ENCODE measurements at places on chromosomes 6 and 20.
A peak's percentile ranks its signal among the peaks of the same experiment; 100 is the strongest.

- no peak for DNase-seq
Observed at GRCh38 chr6:12826584-12826983, 110.0 kb downstream of the PHACTR1 start.

GRCh38 chr6:170023620-170024521, 267.0 kb downstream of the DLL1 start:
- no peak for DNase-seq

- no peak for DNase-seq
Observed at GRCh38 chr20:61352346-61353260, 100.5 kb downstream of the CDH4 start.

DNA sequence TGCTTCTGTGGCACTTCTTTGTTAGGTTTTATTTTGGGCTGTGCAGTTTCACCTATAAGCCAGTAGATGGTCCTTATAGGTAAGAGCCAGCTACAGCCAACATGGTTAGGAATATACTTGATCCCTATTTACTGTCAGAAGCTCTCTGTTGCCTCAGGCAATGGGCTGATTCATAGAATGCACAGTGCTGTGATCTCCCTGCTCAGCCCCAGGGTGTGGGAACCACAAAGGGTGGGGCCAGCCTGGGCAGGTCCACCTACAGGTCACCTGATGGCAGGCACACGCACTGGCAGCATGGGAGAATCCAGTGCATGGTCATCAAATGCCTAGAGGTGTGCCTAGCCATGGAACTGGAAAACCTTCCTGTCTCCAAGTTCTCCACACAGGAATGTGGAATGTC, 191.9 kb downstream of the MOXD1 start:
- no peak for DNase-seq

- no peak for DNase-seq
Observed at GRCh38 chr6:158242071-158242606, 70.1 kb upstream of the TULP4 start.

DNA sequence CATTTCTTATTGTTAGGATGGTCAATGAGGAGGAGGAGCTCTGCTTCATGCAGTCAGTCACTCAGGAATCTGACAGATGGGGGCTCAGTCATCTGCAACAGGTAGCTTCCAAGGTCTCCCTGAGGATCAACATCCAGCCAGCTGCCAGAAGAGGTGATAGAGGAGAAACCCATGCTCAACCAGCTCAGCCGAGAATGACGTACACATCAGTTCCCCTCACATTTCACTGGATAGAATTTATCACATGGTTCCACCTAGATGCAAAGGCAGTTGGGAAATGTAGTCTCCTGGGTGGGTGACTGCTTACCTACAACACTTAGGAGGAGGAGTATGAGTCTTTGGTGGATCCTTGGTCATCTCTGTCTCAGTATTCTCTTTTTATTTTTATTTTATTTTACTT, 144.5 kb downstream of the CEBPB start:
- DNase-seq: no peak

- DNase-seq: no peak
Observed at GRCh38 chr6:36241728-36242127, 28.1 kb upstream of the PNPLA1 start.

DNA sequence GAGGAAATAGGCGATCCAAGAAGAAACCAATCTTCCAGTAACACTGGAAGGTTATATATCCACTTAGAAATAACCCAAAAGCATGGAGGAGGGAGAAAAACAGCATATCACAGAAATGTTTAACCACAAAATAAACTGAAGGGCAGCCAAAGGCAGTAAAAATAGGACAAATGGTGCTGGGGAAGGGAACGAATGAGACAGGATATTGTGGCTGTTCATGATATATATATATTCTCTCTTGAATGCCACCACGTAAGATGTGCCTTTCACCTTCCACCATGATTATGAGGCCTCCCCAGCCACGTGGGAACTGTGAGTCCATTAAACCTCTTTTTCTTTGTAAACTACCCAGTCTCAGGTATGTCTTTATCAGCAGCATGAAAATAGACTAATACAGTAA, 162.4 kb downstream of the TBC1D32 start:
- DNase-seq: no peak

- DNase-seq: no peak
Observed at GRCh38 chr6:156729248-156729647, 47.9 kb upstream of the ARID1B start.

GRCh38 chr20:62609279-62609720, 33.0 kb upstream of the SLCO4A1 start:
- no peak for DNase-seq

DNA sequence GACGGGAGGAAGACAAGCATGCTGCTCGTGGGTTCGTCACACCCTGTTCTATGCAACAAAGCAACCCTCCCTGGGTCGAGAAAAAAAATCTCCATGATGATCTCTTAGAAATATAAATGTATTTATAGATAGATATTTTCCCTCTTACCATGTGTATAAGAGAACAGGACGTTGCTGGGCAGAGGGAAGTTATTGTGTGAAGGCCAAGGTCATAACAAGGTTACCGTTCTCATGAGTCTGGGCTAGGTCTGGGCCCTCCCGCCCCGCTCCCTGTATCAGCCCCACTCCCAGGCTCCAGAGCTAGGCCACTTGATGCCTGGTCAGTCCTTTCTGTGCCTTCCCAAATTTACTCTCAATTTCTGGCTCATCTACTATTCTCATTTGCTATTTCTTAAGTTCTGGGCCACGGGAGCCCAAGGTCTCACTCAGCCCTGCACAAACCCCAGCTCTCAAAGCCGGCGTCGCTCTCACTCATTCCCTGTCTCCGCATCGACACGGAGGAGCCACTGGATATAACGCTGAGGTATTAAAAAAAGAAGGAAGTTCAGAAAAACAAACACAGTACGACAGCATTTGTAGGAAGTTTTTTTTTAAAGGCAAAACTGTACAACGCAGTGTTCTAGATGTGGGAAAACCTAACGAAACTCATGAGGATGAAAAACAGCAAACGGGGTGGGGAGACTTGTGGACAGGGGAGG, 96.8 kb downstream of the PSMG4 start:
- no peak for DNase-seq

DNA sequence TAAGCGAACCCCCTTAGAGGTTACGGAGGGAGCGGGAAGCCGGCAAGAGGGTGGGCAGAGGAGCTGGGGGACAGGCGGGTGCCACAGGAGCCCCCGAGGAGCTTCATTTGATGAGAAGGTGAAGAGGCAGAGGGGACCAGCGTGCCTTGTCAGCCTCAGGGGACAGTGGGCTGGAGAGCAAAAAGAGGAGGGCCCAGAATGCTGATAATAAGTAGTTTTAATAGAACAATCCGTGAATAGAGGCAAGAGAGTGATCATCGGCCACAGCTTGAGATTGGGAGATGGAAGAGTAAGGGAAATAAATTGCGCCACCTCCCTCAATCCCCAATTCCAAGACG, 1.3 kb downstream of the COL19A1 start:
- DNase-seq: no peak

- DNase-seq: no peak
Observed at GRCh38 chr6:17663226-17663625, 43.5 kb downstream of the NUP153 start.

- DNase-seq: no peak
Observed at GRCh38 chr20:51937779-51938178, 135.5 kb upstream of the SALL4 start.

DNA sequence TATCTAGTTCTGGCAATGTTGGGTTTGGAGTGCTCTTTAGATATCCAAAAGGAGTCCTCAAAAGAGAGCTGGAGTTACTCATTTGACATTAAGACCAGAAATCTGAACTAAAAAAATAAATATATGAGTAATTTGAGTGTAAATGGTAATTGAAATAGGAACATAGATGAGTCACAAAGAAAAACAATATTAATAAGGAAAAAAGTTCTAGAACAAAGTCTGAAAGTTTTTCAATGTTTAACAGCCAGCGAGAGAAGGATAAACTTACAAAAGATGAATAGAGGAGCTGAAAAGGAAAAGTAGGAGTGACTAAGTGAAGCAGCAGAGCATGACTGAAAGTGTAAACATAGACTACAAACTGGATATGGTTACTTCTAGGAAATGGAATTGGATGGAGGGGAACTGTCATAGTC, 46.8 kb downstream of the EPM2A start:
- DNase-seq: no peak

GRCh38 chr6:168138436-168138835, 59.4 kb upstream of the FRMD1 start:
- DNase-seq: no peak

GRCh38 chr20:49356676-49357075, 78.8 kb upstream of the ZNFX1 start:
- DNase-seq: no peak

DNA sequence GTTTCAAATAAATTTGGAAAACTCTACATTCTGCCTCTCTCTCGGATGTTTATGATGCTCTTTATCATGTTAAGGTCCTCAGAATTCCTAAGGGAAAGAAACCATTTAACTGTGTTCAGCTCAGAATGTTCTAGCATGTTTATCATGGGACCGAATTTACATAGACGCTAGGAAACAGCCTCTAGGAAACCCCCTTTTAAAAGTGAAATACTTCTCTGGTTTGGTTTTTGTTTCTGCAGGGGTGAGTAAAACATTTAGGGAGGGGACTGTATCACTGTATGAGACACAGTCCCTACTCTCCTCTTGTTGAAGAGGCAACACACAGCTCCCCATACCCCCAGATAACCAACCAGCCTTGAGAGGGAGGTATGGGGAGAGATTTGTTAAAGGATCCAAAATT, 267.6 kb upstream of the SUPT3H start:
- no peak for DNase-seq

GRCh38 chr6:100188754-100189153, 194.7 kb upstream of the MCHR2 start:
- DNase-seq: no peak

- DNase-seq: no peak
Observed at GRCh38 chr6:135522965-135523692, 25.6 kb upstream of the AHI1 start.

GRCh38 chr20:62062661-62063314, 2.9 kb downstream of the TAF4 start:
- DNase-seq: no peak

- DNase-seq: no peak
Observed at GRCh38 chr20:51910321-51911050, 108.2 kb upstream of the SALL4 start.

GRCh38 chr6:31896856-31897611, 464 bp downstream of the EHMT2 start:
- DNase-seq: no peak

- no peak for DNase-seq
Observed at GRCh38 chr6:151434369-151434768, 17.6 kb downstream of the RMND1 start.

DNA sequence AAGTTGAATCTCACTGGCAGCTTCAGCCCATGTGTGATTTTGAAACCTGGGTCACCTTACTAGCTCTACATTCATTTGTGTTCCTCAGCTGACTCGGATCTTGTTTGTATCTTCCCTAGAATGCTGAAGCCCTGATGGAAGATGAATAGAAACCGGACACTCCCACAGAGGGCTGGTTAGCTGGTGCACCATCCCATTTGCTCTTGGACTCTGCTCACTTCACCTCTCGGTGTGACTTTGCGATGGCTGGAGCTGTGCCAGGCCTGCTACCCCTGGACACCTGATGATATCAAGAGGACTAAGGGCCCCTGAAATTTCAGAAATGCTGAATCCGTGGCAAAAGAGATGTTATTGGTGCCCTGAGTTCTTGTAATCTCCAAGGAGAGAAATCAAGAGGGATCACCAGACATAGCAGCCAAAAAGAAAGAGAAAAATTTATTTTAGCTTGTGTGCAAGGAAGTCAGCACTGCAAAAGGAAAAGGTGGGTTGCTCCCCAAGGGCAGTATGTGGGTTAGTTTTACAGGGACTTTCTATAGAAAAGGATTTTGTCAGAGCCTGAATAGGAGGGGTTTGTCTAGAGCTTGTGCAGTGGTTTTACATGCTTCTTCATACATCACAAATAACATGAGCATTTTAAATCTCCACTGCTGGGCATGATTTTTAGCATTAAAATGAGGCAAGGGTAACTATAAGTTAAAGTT, 426.3 kb upstream of the NOX3 start:
- no peak for DNase-seq

DNA sequence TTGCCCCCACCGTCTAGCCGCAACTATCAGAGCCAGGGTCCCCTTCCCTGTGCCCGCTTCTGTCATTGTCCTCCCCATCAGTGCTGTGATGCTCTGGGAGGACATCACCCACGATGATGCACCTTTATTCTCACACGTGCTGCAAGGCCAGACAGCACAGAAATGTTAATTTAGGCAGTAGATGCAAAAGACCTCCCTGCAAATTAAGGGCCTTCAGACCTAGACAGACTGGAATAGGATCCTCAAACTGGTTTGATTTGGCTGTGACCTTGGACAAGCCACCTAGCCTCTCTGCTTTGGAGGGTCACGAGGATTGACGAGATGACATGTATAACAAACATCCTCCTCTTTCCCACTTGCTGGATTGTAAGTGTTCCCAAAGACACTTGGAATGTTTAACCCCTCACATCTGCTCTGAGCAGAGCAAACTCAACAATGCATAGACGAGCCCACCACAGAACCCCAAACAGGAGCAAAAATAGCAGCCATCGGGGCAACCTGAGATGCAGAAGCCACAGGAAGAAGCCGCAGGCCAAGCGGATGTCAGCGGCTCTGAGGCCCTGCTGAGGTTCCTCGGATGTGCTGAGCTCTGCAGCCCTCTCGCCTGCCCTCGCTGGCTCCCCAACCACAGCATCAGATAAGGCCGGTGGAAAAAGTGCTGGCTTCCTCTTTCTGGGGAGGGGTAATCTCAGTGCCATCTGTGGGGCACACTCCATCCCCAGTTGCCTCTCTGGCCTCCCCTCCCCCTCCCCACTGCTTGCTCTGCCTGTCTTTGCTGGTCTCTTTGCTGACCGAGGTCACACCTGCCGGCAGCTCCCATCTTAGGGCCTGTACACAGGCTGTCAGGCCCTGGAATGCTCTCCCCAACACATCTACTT, 35.3 kb downstream of the TOX2 start:
- peak; percentile 36 for DNase-seq

DNA sequence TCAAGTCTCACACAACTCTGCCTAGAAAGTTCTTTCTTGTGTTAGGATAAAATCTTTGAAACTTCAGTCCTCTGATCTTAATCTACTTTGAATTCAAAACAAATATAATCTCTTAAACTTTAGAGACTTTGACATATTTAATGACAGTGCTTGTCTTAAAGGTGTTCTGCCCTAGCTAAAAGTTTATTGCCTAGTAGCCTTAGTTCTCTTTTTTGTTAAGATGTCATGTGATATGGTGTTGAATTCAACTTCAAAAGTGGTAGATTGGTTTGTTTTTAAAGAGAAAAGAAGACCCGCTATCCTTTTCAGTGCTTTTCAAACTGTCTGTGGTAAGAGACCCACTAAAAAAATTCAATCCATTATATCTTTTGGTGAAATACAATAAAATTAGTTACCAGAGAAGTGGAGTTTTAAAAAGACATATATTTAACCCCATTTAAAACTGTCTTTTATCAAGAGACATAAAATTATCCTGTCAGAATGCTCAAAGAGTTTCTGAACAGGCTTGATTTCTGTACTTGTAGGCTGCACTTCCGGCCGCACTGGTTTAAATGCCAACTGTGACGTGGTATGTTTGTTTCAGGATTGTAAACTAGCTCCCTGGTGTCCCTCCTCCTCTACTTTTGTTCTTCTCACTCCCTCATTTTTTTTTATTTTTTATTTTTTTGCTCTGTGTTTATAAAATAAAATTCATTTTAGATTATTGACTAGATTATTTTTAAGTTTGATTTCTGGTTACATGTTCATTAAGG, 76.5 kb downstream of the QKI start:
- DNase-seq: no peak
